Cortex of kidney (tissue), 1 donor: ENCODE measurements at places on chromosomes 5 and 9.

DNA sequence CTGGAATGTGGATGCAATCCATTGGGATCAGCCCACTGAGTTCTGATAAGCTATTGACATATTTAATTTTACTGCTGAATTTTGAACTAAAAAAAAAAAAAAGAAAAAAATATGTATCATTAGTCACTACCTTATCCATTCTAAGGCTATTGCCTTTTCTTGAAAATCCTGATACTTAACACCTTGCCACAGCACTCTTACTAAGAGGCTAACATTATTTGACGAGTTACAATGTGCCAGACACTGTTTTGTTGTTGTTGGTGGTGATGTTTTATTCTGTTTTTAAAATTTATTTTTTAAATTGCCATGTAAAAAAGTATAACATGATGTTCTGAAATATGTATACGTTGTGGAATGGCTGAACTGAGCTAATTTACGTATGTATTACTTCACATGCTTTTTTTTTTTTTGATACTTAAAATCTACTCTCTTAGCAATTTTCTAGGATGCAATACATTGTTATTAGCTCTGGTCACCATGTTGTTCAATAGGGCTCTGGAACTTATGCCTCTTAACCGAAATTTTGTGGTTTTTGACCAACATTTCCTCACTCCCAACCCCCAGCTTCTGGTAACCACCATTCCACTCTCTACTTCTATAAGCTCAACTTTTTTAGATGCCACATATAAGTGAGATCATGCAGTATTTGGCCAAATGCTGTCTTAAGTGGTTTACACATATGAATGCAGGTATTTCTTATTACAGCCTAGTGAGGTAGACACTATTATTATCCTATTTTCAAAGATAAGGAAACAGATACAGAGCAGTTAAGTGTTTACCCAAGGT lies 134.8 kb upstream of the PCA3 start:
- DNase-seq = no peak

DNA sequence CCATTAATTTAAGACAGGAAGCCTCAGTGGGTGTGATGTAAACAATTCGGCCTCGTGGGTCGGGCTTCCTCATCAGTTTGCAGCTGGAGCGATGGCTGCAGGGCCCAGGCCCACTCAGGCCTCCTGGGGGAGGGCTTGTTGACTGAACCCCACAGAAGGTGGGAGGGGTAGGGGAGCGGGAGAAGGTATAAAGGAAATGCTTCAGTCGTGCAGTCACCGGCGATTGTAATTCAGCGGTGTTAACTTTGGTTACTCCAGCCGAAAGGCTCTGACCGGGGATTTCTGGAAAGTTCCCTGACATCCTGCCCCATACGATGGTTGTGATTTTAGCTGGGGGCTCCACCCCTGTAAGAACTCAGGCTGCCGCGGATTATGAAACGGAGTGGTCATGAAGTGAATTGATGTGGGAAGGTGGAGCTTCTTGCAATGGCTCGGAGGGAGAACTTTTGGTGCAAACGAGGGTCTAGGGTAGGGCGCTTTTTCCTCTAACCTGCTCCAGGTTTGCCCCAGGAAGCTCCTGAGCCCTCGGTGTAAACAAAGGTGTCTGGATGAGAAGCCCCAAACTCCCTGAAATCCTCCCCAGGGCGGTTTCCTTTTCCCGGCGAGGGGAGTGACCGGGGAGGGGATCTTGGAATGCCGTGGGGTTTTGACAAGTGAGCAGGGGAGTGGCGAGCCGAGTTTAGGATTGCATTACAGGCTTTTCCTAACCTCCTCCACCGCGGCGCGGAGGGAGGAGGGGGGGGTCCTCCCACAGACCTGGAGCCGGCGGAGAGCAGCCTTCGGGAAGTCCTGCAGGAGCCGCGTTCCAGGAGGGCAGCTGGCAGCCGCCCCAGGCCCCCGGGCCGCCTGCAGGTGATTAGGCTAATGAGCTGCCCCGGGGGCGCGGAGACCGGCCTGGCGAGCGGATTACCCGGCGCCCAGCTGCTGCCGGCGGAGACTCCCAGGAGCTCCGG lies 215.5 kb downstream of the PDZD2 start:
- DNase-seq = no peak

- no peak for DNase-seq
Observed at GRCh38 chr5:131996210-131997025, 15.0 kb downstream of the ACSL6 start.

DNA sequence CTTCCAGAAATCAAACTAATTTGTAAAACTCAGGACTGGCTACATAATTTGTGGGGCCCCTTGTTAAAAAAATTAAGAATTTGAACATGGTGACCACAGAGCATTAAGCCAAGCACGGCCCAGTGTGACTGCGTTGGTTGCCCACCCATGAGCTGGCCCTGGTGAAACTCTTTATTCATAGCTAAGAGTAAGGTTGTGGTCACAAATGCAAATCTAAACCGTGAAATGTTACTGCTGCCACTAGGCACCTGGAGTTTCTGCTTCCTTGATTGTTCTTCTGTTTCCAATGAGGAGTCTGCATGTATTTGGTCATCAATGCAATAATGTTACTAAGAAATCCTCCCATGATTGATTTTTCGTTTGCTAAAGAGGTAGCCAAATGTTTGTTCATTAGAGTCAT lies 4.2 kb downstream of the GCNT1 start:
- DNase-seq = no peak

- no peak for DNase-seq
Observed at GRCh38 chr5:64834037-64834436, 65.3 kb downstream of the CWC27 start.

- no peak for DNase-seq
Observed at GRCh38 chr5:107431536-107431935, 239.2 kb downstream of the EFNA5 start.

DNA sequence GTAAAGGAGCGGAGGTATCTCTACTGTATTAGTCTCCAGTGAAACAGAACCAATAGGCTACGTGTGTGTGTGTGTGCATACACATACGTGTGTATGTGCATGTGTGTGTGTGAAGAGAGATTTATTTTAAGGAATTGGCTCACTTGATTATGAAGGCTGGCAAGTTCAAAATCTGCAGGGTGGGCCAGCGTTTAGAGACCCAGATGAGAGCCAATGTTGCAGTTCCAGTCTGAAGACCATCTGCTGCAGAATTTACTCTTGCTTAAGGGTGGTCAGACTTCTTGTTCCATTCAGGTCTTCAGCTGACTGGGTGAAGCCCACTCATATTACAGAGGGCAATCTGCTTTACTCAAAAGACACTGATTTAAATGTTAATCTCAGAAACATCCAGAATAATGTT lies 119.2 kb downstream of the FGF18 start:
- DNase-seq = no peak
